ENCODE measurements at places on chromosomes 7 and 10.

DNA sequence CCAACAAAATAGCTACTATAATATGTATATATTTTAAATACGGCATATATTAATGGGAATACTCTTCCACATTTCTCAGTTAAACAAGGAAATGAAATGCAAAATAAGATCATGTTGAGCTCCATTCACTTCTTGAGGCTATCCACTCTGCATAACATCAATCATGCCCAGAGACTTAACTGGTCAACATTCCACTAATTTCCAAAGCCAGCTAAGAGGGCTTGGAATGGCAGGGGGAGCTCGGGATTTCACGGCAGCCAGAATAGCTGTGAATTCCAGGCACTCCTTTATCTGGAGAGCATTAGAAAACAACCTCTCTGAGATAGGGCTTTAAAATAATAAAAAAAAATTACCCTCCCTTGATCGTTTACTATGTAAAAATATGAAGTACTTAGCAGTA, 194.9 kb upstream of the CDCA7L start:
- DNase-seq, result no peak

GRCh38 chr10:78259391-78259790, 225.7 kb downstream of the RPS24 start:
- DNase-seq, result no peak

DNA sequence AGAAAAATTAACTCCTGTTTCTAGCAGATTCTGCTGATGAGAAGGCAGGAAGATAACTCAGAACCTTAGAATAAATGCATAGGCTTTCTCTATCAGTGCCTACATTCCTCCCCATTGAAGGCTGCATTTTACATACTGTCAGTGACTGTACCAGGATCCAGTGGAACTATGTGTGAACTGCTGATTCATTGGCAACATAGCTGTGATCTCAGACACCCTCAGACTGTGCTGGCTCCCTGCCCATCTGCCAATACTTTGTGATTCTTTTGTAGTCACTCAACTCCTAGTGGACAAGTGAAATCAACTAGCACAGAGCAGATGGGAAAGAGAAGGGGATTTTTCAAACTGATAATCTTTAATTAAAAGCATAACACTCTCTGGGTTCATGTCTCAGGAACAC, 375.8 kb downstream of the MDFIC start:
- DNase-seq, result peak; percentile 36

DNA sequence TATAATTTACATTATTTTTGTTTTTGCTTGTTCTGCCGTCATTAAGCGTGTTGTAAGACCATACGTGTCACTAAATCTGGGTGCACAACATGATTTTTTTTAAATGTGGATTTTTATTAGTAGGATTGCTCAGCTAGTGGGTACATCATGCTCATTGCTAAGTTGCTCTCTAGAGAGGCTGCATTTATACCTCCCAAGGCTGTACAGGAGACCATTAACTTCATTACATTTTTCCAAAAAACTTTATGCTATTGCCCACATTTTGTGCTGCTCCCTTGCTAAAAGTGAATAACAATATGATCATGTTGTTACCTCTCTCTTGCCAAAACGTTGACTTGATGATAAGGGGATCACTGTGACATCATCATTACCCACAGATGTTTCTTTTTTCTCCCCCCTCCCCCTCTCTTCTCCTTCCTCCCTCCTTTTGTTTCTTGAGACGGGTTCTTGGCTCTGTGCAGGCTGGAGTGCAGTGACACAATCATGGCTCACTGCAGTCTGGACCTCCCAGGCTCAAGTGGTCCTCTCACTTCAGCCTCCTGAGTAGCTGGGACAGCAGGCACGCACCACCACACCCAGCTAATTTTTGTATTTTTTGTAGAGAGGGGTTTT, 65.1 kb downstream of the BMPR1A start:
- no peak for DNase-seq

- no peak for DNase-seq
Observed at GRCh38 chr7:134902058-134902457, 84.2 kb upstream of the AGBL3 start.

GRCh38 chr10:23717913-23718312, 279.0 kb downstream of the OTUD1 start:
- DNase-seq, result no peak

- DNase-seq, result no peak
Observed at GRCh38 chr10:79638318-79638717, 27.6 kb downstream of the SFTPA1 start.

- DNase-seq, result peak; percentile 36
Observed at GRCh38 chr10:67837541-67838314, at the start of gene DNAJC12. TSS of gene DNAJC12 (minus strand) at chr10:67838188. CDS start at chr10:67838011, 177 bp downstream.

DNA sequence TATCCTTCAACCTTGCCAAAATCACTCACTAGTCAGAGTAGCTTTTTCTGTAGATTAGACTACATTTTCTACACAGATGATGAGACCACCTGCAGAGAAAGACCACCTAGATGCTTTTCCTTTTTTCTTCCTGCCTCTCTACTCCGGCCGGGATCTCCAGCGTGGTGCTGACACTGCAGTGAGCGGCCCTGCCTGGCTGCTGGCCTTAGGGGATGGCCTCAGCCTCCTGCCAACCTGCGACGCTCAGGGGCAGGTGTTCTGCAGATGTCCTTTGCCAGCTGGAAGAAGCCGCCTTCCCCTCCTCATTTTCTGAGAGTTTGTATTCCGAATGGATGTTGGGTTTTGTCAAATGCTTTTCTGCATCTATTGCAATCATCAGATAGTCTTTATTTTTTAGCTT, 43.5 kb upstream of the NKX6-2 start:
- no peak for DNase-seq

DNA sequence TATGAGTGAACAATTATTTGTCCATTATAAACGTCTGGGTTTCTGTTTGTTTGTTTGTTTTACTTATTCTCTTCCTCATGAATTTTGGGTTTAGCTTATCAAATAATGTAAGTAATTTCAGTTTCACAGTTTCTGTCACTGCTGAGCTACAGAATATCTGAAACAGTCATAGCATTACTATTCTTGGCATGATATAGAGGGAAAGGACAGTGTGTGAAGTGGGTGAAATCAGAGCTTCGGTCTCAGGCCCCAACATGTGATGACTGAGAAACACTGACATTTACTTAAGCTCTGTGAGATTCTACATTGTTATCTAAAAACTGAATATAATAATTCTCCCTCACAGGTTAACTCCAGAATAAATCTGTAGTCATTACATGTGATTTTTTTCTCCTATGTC, 8.8 kb upstream of the OR6V1 start:
- DNase-seq, result no peak

DNA sequence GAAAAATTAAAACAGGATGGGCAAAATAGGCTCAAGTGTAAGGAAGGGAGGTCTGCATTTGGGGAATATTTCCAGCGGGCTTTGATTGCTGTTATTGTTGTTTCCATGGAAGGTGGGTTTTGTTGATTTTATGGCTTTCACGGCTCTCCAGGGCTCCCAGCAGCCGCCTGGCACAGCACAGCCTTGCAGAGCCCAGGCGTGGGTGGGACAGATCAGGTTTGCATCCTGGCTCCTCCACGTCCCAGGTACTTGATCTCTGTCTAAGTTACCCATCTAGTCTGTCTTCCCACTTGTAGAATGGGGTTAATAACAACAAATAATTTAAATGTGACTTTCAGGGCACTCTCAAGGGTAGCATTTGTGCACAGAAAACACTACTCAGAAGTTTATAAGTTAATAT, 45.2 kb downstream of the HTR5A start:
- DNase-seq, result no peak

- DNase-seq, result no peak
Observed at GRCh38 chr10:126133906-126134656, 237.7 kb downstream of the FANK1 start.

DNA sequence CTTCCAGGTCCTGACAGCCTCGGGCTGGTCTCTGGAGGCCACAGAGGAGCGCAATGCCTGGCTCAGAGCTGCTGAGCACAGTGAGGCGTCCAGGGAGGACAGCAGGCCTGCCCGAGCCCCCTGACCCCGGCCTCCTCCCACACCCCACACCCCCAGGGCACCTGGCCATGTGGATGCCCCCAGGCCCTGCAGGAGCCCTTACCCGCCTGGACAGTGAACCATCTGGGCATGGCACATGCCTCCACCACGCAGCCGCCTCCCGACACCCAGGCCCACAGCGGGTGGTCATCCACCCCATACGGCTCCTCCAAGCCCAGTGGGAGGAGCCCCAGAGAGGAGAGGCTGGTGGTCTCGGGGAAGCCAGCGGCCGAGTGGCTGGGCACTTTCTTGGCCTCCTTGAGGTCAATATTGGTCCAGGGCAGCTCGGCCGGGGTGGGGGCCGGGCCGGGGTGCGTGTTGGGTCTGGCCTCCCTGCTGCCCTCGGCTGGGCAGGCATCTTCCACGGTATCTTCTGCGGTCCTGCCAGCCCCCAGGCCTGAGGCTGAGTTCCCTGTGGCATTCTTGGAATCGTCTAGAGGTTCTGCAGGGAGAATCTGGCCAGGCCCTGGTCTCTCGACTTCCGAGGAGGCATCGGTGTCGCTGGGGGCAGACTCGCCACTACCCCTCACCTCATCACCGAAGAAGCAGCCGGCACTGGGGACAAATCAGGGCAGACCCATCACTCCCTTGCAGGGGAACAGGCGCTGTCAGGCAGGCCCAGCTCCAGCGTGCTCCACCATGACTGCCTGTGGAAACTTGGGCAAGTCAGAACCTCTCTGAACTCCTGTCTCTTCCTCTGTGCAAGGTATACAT, 18.6 kb downstream of the TECPR1 start:
- DNase-seq, result no peak

DNA sequence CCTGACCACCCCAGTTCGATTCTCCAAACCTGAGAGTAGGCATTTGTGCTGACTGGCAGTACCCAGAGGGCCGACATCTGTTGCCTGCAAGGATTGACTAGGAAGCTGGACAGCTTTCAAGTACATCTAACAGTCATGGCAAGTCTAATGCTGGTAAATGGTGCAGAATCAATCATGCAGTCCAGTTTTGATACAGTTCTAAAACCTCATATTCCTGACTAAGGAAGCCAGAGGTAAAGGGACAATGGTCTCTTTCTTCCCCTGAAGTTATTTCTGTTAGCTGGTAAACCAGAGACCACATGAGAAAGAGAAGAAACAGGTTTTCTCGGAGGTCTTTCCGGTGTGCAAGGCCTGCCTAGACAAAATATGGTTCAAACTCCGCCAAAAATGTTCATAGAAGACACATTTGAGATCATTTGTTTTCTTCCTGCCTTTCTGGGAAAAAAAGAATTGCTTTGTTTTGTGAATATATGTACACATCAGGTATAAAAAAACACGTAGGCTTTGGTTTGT, 97.1 kb downstream of the WDR37 start:
- DNase-seq, result no peak

DNA sequence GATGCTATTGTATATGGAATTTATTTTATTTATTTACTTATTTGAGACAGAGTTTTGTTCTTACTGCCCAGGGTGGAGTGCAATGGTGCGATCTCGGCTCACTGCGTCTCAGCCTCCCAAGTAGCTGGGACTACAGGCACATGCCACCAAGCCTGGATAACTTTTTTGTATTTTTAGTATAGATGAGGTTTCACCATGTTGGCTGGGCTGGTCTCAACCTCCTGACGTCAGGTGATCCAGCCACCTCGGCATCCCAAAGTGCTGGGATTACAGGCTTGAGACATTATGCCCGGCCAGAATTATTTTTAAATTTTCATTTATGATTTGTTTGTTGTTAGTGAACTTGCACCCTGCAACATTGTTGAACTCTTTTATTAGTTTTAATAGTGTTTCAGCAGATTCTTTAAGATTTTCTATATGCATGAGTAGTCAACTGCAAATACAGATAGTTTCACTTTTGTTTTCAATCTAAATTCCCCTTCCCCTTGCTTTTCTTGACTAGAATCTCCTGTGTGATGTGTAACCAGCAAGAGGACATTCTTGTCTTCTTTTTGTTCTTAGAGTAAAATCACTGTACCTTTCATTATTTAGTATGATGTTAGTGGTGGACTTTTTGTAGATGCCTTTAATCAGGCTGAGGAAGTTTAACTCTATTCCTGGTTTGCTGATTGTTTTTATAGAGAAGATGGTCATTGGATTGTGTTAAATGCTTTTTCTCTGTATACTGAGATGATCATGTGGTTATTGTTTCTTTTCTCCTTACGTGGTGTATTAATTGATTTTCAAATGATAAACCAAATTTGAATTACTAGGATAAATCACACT, 27.8 kb downstream of the ZNF33A start:
- DNase-seq, result no peak

DNA sequence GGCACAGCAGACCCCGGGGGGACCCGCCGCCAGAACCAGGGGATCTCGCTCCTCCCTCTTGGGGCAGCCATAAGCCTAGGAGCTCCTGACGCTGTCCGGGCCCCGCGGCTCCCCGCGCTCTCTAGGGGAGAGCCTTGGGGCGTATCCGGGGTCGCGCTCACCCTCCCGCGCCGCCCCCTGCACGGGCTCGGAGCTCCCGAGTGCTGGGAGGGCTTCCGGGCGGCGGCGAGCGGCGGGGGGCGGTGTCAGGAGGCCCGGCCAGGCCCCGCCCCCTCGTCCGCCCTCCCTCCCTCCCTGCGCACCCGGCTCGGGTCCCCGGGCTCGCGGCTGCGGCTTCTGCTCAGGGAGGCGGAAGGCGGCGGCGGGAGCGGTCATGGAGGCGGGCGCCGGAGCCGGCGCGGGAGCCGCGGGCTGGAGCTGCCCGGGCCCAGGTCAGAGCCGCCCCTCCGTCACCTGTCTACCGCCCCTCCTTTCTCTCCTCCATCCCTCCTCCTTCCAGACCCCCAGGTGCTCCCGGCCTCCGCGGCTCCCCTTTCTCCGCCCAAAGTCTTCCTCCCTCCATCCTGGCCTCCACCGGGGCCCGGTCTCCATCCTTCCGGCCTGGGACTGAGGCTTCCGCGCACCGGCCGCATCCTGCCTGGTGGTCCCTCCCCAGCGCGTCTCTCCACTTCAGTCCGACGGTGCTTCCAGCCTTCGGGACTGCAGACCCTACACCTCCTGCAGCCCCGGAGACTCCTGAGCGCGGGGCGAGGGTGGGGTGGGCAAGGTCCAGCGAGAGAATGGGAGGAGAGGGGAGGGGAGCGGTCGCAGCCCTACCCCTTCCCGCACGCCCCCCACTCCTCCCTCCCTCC, at the start of gene CCDC136:
CCDC136 (plus strand) TSS at position 848 of the 851 bp plus-strand sequence. CDS start 444 bp downstream, outside the sequence.
- peak; percentile 77 for DNase-seq

DNA sequence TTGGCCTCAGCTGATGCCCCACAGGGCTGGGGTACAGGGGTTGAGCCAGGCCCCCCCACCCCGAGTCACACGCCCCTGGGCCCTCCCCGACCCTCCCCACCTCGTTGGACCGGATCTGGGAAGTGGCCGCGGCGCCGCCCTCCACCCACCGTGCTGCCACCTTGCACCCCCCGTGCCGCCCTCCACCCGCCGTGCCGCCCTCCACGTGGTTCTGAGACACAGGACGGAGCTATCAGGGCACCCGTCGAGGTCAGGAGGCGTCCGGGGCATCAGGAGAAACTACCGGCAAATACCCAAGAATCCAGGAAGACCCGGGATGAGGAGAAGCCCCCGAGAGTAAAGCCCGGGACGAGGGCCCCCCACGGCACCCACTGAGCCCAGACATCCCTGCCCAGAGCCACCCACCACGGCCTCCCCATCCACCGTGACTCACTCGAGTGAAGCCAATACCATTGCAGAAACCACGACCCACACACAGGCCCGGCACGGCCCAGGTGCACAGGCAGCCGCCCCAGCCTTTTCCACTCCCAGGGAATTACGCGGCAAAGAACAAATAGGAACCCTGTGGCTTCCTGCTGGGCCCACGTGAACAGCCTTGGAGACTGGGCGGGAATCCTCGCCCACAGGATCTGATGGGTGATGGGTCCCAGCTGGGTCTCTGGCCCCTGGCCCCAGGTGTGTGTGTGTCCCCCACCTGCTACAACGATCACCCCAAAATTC, 34.0 kb downstream of the ADAP1 start:
- peak; percentile 49 for DNase-seq

GRCh38 chr10:126674741-126675515, 4.4 kb upstream of the C10orf90 start:
- DNase-seq, result no peak

All from urothelium cell line (cell line).